Erythroblast (primary cell): ENCODE measurements at places on chromosomes 4 and X.

DNA sequence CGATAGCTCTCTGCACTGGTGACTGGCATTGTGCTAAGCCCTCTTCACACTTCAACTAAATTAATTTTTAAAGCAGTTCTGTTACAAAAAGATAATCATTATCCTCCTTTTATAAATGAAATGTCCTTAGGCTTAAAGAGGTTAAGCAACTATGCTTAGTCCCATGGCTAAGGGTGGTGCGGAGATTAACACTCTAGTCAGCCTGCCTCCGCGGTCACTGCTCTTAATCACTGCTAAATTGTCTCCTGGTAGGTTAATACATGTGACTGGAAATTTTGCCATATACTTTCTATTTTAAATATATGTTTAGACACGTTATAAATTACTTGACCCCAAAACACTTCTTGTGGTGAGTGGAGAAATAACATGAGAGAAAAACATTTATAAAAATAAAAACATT lies 473.7 kb downstream of the CENPC start:
- no peak for DNase-seq

- DNase-seq, result no peak
These were observed 12.4 kb upstream of the ARHGAP36 start for GRCh38 chrX:131045726-131046125.

DNA sequence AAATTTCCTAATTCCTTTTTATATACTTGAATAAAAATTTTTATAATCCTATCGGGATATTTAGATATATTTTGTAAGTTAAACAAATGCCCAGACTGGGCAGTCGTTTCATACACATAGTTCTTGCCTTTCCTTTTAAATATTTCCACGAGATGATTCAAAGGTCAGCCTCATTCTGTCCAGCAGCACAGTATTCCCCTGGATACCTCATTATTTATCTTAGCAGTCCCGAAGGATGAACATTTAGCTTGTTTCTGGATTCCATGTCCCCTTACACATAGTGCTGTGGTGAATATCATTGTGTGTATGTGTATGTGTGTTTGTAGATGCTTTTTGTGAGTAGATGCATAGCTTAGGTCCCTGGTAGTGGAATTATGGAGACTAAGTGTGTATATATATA lies 38.3 kb downstream of the RAPGEF2 start:
- no peak for DNase-seq

- DNase-seq, result no peak
These were observed 56.7 kb upstream of the HGFAC start for GRCh38 chr4:3384771-3385710.

DNA sequence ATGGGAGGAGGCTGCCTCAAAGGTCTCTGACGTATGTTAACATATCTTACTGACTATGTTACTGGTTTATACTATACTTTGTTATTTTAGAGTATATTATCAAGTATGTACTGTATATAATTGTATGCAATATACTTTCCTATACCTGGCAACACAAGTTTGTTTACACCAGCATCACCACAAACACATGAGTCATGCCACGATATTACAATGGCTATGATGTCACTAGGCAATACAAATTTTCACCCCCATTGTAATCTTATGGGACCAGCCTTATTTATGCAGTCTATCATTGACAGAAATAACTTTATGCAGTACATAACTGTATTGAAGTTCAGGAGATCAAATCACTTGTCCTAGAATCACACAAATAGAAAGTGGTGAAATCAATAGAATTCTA lies 329.9 kb upstream of the SLC7A11 start:
- no peak for DNase-seq

- DNase-seq, result no peak
These were observed 540.3 kb upstream of the GALNT7 start for GRCh38 chr4:172628263-172628662.

- DNase-seq, result no peak
These were observed 195.0 kb upstream of the CLNK start for GRCh38 chr4:10879411-10880110.

- no peak for DNase-seq
These were observed 219.1 kb upstream of the BMP3 start for GRCh38 chr4:80811406-80811805.

DNA sequence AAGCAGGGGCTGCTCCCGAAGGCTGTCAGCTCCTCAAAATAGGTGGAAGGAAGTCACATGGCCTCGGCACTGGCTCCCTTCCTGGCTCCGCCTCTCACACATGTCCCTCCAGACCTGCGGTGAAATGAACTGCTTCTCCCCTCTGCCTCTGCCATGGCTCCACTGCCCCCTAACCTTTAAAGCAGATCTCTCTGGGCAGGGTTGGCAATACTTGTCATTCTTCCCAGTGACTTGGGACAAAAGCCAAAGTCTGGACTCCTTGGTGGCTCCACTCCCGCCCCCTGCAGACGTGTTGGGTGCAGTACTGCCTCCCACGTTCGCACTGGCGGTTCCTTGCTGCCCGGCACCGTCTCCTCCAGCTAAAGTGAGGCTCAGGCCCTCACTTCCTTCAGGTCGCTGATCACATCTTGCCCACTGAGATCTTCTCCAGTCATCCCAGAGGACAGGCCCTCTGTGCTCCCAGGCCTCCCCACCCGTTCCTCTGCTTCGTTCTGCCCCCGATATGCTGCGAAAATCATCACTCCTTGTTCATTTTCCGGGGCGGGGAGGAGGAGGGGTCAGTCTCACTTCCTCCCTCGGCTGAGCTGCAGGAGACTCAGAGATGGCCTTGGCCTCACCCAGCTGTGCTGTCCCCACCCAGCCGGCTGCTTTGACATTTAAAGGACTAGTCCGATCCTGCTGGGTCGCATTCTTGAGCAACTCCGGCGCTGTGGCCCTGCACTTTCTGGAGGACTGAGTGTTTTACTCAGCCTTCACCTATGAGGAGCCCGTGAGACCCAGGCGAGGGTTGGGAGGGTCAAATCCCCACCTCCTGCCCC lies 97.4 kb downstream of the PHKA2 start:
- DNase-seq, result peak; percentile 64

GRCh38 chr4:4647041-4647440 lies 105.2 kb upstream of the STX18 start:
- DNase-seq, result no peak

GRCh38 chrX:13218758-13219157 lies 101.1 kb downstream of the ATXN3L start:
- no peak for DNase-seq

GRCh38 chrX:122269243-122269781 lies 914.8 kb upstream of the GRIA3 start:
- DNase-seq, result no peak

DNA sequence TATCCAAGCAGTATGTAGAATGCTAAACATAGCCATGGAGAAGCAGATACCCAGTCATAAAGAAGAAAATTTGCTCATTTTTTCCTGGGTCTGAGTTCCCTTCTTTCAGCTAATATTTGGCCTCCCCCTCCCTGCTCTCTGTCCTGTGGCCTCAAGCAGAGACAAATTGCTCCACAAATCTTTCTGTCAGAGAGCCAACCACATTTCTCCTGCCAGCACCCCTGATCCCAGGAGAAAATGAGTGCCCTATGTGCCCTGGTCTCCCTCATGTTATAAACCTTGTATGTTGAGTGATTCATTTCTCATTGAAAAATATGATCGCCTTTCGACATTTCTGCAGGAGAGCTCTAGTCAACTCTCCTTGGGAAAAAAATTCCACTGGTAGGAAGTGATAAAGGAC lies 82.0 kb downstream of the TMEM156 start:
- DNase-seq, result no peak

GRCh38 chrX:7146020-7146702 lies 1.4 kb upstream of the STS start:
- DNase-seq, result peak; percentile 18

- no peak for DNase-seq
These were observed 66.0 kb upstream of the GEMIN8 start for GRCh38 chrX:14095702-14096101.

DNA sequence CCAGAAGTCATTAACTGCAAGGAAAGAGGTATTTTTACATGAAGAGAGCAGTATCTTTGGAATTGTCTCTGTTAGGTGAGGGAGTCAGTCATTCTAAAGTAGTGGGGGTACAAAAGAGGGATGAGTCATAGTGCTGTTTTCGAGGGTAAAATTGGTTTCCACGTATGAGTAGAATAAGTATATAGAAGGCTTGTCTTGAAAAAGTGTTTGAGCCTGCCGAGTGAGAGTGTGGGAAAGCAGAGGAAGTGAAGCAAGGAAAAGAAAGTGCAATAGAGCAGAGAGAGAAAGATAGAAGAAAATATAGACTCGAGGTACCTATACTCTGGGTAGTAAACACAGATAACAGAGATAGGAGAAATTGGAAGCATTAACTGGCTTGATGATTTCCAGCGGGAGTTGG lies 696.4 kb downstream of the DMD start:
- DNase-seq, result no peak

- DNase-seq, result no peak
These were observed 90.2 kb downstream of the TET2 start for GRCh38 chr4:105236916-105237311.

DNA sequence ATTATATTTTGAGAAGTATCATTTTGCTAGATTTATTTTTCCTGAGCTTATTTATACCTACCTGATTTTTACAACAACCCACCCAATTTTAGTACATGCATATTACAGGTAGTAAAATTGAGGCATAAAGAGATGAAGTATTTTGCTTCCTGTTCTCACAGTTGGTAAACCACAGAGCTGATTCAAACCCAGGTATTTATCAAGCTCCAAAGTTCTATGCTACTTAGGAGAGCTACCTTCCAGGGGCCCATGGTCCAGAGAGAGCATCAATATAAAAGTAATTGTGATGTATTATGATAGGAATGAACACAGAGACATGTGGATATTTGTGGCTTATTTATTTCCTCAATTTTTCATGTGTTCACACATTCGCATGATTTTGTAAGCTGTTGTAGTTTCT lies 20.2 kb upstream of the GBA3 start:
- no peak for DNase-seq

GRCh38 chr4:47038263-47038662 lies 6.9 kb downstream of the GABRB1 start:
- DNase-seq, result no peak

- DNase-seq, result peak; percentile 24
These were observed 133.4 kb downstream of the ATG4A start for GRCh38 chrX:108224727-108225621.

DNA sequence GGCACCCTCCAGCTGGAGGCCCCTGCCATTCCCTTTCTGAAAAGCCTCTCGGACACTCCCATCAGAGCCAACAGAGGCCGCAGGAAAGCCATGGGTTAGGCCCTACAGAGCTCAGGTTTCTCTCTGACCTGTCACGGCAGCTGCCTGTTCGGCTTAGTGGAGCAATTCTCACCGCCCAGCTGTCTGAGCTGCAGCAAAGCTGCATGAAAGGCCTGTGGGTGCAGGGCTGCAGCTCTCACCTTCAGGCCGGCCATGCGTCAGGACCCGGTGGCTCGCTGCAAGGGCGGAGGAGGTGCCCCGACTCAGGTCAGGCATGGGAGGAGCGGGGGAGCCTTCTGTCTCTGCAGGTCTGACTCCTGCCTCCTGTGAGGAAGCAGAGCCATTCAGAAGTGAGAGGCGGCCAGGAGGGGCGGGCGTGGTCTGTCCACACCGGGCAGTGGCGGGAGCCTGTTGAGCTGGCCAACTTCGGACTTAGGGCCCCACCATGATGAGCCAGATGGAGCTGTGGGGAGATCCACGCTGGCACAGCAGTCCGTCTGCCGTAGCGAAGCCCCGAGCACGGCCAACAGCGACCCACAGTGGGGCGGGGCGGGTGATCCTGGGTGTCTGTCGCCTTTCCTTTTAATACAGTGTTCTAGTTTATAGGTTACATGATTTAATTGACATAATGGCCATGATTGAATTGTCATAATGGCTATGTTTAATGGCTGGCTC lies 23.4 kb downstream of the PDE6B start:
- no peak for DNase-seq

DNA sequence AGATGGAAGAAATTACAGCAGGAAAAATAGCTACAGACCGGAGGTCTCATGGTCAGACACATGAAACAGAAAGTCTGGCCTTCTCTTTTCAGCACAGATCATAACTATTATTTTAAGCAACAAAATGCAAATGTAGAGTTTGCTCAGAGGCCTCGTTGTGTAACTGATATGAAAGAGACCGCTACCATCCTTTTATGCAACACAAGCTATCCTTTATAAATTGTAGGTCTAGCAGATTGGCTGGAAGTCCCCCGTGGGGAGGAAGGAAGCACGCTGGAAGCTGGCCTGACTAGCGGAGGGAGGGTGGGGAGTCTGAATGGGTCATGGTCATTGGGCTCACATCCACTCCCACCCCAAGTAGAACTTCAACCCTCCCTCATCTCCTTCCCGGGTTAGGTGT lies 27.7 kb downstream of the DMP1 start:
- no peak for DNase-seq

GRCh38 chr4:174626342-174627008 lies 104.2 kb upstream of the HPGD start:
- no peak for DNase-seq

GRCh38 chr4:139457318-139457717 lies 3.4 kb downstream of the RAB33B start:
- DNase-seq, result no peak

DNA sequence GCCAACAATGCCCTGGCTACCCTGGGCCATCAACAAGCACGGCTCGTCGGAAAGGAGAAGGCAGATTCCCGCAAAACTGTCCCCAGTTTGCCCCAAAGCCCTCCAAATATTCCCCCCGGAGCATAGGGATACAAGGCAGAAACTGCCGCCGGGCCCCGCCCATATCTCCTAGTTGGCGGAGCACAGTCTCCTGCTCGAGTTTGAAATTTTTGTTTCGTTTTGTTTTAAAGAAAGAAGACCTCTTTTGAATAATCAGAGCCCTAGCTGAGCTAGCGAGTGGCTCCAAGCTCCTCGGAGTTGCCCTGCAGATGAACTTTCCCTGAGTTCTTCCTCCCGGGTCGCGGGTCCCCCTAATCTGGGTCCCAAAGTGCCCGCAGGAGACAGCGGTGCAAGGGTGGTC lies 138.1 kb upstream of the ZIC3 start:
- no peak for DNase-seq

GRCh38 chrX:35890699-35891098 lies 28.8 kb upstream of the CFAP47 start:
- peak; percentile 65 for DNase-seq

GRCh38 chr4:11669156-11669555 lies 240.5 kb upstream of the HS3ST1 start:
- DNase-seq, result no peak

DNA sequence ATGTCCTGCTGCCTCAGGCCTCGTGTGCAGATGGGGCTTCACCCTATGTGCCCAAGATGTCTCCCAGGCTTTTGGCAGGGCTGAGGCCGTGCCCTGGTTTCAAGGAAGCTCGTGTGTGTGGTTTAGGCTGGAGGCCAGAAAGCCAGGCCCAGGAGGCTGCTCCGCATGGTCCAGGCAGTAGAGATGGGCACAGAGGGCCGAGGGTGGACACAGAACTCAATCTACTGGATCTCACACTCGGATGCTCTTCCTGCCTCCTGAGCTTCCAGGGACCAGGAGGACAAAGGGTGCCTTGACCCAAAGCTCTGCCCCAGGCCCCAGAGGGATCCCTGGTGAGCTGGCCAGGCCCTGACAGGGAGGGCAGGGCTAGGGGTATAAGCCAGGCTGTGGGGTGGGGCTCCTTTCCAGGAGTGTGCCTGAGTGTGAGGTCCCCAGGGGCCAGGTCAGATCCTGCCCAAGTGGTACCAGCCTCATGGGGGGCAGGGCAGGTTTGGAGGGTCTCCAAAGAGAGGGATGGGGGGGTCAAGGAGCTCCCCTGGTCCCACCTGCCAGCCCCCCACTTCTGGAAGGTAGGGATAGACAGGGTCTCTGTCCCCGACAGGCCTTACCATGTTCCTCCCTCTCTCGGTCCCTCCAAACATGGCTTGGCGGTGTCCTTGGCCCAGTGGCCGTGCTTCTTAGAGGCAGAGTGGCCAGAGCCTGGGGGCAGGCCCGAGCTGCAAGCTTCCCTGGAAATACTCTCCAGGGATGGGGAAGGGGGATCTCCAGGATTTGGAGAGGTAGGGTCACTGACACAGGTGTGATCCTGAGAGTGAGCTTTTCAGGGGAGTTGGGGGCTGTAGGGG lies 23.8 kb downstream of the HTRA3 start:
- no peak for DNase-seq
